Pulmonary artery endothelial cell (primary cell): ENCODE measurements at places on chromosomes 5 and 9. TPM values are rescaled to one million over a fixed set of nuclear protein-coding genes. Genes with fewer than 3 reads are reported as not detected.

The ZNF366 gene
- 0.39 and 0.46 TPM in 2 replicates for total RNA-seq

The GABRA1 gene
- not detected in 2 replicates for total RNA-seq

The UBE2B gene
- total RNA-seq = 22.7 and 23.3 TPM in 2 replicates

The CAMSAP1 gene
- 18.6 and 20.5 TPM in 2 replicates for total RNA-seq

The PSMB7 gene
- 260 and 325 TPM in 2 replicates for total RNA-seq

The ASTN2 gene
- 2.1 and 2.5 TPM in 2 replicates for total RNA-seq

The FLT4 gene
- 1.5 and 3.2 TPM in 2 replicates for total RNA-seq

The RNF208 gene
- 0.07 and 0.33 TPM in 2 replicates for total RNA-seq

The C9orf50 gene
- total RNA-seq = not detected in 2 replicates

The TMEM232 gene
- total RNA-seq = 0.39 and 0.46 TPM in 2 replicates

The DEPDC1B gene
- total RNA-seq = 11.7 and 22.6 TPM in 2 replicates

The NAIP gene
- total RNA-seq = 1.2 and 1.5 TPM in 2 replicates

The SIT1 gene
- total RNA-seq = not detected in 2 replicates

The CCNO gene
- total RNA-seq = 0.32 and 0.73 TPM in 2 replicates

The SCGB3A2 gene
- total RNA-seq = not detected in 2 replicates

The ANKH gene
- 6.9 and 11.4 TPM in 2 replicates for total RNA-seq

The DNAJB5 gene
- total RNA-seq = 9.1 and 9.6 TPM in 2 replicates

The SLC36A3 gene
- total RNA-seq = not detected in 2 replicates

The NUTM2G gene
- not detected in 2 replicates for total RNA-seq
